ENCODE measurements at places on chromosomes 12 and 14. TPM values are rescaled to one million over a fixed set of nuclear protein-coding genes. Genes with fewer than 3 reads are reported as not detected.
A peak's percentile ranks its signal among the peaks of the same experiment; 100 is the strongest.

Gene CEBPE
- polyA plus RNA-seq = not detected

Gene GLI1
- 0.59 TPM for polyA plus RNA-seq

Gene ARL6IP4
- 299 TPM for polyA plus RNA-seq

Gene KRT75
- polyA plus RNA-seq = 0.07 TPM

Gene KLRK1
- polyA plus RNA-seq = 0.59 TPM

DNA sequence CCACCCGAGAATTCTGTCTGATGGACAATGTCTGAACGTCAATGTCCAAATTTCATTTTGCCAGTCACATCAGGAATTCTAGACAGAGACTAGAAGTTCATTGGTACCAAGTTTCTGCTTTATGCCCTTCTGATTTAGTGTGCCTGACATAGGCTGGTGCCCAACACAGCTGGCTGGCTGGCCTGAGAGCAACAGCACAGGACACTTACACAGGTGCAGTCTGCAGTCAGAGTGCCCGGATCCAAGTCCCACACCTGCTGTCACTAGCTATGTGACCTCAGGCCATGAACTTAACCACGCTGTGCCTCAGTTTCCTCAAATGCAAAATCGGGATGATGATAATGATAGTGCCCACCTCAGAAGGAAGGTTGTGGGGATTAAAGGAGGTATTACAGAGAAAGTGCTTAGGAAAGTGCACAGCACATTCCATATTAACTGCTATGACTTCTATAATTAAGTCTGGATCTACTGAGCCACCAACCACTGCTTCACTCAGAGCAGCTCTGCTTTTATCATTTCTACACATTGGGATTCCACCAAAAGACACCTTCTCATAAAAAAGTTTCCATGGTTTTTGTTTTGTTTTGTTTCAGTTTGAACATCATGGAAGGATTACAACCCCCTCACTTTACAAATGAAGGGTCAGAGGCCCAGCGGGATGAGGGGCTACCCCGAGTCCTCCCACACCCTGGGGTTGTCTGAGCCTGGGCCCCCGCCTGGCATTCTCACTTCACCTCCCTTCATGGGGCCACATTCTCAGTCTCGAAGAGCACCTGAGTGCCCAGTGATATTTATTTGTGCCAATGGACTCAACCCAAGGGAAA lies 168.8 kb upstream of the BCL2L14 start:
- no peak for DNase-seq

GRCh38 chr12:109871668-109872314 lies 8.6 kb downstream of the GLTP start:
- no peak for DNase-seq

DNA sequence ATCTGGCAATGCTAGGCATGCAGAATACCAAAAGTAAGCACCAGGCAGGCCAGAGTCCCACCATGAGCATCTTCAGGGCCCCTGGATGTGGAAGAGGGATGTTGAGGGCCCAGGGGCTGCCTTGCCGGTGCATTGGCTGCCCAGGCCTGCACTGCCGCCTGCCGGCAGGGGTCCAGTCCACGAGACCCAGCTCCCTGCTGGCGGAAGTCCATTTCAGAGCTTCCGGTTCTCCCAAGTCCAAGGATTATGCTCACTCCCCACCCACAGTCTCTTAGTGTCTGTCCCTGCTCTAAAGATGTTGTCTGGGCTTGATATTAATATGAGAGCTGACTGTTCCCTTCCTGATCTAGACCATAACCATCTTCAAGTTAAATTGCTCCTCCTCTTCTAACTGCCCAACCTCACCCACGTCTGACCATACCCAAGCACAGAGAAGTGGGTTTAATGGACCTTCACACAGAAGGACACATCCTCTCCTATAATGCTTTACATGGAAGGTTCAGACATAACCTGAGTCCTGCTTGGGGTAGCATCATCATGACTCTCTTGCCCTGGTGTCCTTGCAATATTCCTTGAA lies 117.4 kb downstream of the DAD1 start:
- peak; percentile 78 for DNase-seq

DNA sequence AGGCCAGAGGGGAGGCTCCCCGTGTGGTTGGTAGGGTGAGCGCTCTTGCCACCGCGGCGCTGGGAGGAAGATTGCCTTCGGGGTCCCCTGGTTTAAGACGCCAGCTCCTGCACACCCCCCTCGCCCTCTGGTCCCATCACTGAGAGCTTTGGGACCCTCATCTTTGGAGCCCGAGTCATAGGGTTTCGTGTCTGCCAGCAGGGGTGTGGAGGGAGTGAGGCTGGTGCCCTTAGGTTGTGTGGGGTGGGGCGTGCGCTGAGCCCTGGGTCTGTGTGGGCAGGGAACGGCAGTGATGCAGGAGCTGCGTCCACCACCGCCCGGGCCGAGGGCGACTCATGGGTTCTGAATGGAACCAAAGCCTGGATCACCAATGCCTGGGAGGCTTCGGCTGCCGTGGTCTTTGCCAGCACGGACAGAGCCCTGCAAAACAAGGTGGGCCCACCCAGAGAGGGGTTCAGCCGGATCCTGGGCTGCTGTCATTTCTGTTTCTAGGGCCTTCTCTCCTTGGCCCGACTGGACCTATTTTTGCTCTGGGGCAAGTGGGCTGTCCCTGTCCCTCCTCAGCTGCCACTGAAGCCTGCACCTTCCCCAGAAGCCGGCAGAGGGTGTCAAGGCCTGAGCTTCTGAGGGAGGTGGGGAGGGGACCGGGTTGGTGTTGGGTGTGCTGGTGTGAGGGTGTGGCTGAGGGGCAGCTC lies 12.1 kb downstream of the ACADS start:
- no peak for DNase-seq

- no peak for DNase-seq
Measured at GRCh38 chr14:23439107-23439835, 3.8 kb upstream of the MYH7 start.

- DNase-seq = no peak
Measured at GRCh38 chr12:104911942-104912341, 46.1 kb downstream of the SLC41A2 start.

- no peak for DNase-seq
Measured at GRCh38 chr12:69000540-69001243, 67.7 kb upstream of the CPM start.

GRCh38 chr14:105627701-105628100 lies 101.3 kb downstream of the TMEM121 start:
- DNase-seq = peak; percentile 18

GRCh38 chr12:53227341-53227740 lies 4.7 kb downstream of the RARG start:
- DNase-seq = no peak

DNA sequence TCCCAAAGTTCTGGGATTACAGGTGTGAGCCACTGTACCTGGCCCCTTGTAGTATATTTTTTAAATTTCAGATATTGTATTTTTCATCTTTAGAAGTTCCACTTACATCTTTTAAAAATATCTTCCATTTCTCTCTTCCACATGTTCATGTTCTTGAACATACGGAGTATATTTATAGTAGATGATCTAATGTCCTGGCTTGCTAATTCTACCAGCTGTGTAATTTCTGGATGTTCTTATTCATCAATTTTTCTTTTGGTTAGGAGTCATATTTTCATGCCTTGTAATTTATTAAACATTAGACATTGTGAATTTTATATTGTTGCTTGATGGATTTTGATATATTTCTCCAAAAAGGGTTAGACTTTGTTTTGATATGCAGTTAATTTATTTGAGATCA lies 30.8 kb downstream of the NTN4 start:
- no peak for DNase-seq

- no peak for DNase-seq
Measured at GRCh38 chr12:81815611-81816010, 56.5 kb upstream of the PPFIA2 start.

GRCh38 chr12:52568111-52568510 lies 5.5 kb downstream of the KRT74 start:
- peak; percentile 40 for DNase-seq

DNA sequence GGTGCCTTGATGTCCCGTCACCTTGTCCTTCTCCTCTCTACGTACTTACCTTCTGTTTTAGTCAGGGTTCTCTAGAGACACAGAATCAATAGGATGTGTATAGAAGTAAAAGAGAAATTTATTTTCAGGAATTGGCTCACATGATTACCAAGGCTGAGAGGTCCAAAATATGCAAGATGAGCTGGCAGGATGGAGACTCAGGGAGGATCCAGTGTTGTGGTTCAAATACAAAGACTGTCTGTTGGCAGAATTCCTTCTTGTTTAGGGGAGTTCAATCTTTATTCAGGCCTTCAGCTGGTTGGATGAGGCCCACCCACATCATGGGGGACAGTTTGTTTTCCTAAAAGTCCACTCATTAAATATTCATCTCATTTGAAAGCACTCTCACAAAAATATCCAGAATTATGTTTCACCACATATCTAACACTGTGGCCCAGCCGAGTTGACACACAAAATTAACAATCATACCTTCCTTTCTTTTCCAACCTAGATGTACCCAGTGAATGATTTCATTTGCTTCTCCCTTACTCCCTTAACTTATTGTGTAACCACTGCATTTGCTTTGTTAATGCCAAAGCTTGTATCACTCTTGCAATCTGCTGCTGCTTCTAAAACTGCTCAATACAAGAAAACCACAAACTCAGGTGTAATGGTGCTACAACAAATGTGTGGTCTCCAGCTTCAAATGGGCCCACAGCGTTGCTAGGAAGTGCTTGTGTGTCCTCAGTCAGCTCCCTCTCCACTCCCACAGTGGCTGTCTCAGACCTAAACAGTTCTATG lies 195.4 kb upstream of the ARHGAP5 start:
- DNase-seq = no peak

DNA sequence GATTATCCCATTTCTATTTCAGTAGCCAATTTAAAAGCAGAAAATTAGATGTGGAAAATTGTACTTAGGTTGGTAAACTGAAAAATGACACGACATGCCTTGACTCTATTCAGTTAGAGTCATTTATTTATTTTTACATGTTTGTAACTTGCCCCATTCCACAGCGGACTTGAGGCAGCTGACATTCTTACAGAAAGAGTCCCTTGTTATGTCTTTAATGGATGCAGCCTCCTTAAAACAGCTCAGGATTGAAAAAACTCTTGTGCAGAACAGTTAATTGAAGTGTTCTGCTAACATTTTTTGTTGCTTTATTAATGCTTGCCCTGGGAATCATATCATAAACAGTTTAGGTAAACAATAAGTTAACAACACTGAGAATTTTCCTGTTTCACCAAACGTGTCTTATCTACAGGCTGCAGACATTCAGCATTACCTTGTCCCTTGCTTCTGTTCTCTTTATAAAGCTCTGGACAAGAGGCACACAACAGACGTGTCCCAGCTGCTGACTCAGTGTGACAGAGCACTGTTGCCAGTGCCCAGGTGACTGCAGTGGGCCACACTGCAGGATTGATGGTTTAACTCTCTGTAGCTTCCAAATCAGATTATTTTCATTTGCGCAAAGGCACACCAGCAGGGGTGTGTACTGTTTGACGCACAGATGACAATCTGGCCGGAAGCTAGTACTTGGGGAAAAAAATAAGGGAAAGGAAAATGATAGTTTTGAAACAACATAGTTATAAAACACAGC lies 101.6 kb downstream of the PELI2 start:
- no peak for DNase-seq

GRCh38 chr12:5643266-5643665 lies 211.4 kb downstream of the NTF3 start:
- DNase-seq = no peak

- peak; percentile 99 for DNase-seq
Measured at GRCh38 chr12:66301944-66302826, at the start of gene HELB. Gene HELB, plus strand, starts transcription at chr12:66302493. Its CDS starts 111 bp downstream, at chr12:66302604.

DNA sequence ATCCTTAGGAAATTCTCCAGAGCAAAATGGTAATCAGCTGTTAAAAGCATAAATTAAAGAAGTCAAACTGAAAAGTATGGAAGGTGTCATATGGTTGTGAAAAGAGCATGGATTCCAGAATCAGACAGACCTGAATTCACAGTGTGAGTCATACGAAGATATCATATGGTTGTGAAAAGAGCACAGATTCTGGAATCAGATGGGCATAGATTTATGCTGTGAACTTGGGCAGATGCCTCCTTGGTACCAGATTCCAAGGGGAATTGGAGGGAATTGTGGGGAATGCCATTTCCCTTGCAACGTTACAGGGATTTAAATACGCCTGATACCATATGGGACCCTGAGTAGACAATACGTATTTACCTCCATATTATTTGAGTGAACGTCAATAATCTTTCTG lies 183.7 kb downstream of the GALC start:
- DNase-seq = no peak
